ENCODE measurements at places on chromosomes 7 and 10.

DNA sequence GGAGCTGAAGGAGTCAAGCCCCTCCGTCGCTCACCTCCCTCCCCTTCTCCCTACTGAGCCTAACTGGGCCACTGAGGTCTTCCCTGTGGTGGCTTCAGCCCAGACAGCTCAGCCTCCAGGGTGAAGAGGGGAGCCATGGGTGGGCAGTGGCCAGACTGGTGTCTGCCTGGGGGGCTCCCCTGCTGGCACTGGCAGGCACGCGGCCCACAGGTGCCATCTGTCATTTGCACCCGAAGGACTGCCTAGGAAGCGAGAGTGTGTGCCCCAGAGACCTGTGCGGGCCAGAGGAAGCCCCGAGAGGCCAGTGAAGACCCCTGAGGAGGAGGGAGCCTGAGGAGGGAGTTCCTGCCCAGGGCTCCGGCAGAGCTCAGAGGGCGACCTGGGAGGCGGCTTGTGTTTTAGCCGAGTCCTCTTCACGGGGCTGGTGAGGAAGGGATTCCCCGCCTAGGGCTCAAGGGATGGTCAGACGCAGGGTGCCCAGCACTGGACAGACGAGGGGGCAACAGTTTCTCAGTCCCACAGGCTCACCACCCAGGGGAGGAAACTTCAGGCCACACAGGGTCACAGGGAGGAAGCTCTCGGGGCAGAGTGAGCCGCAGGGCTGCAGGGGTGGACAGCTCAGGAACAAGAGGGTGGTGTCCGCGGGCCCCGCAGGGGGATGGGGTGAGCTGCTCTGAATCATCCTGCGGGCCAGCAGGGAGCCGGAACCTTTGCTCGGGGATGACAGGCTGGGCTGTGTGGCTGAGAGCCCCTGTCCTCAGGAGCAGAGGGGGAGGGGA, 76.2 kb upstream of the PPP2R2D start:
- no peak for DNase-seq

- peak; percentile 64 for DNase-seq
These were observed 67.1 kb downstream of the AOAH start for GRCh38 chr7:36657036-36657660.

- peak; percentile 79 for DNase-seq
These were observed 4.4 kb upstream of the CCL26 start for GRCh38 chr7:75776295-75776971.

GRCh38 chr10:15841696-15842095, 18.6 kb downstream of the MINDY3 start:
- no peak for DNase-seq

DNA sequence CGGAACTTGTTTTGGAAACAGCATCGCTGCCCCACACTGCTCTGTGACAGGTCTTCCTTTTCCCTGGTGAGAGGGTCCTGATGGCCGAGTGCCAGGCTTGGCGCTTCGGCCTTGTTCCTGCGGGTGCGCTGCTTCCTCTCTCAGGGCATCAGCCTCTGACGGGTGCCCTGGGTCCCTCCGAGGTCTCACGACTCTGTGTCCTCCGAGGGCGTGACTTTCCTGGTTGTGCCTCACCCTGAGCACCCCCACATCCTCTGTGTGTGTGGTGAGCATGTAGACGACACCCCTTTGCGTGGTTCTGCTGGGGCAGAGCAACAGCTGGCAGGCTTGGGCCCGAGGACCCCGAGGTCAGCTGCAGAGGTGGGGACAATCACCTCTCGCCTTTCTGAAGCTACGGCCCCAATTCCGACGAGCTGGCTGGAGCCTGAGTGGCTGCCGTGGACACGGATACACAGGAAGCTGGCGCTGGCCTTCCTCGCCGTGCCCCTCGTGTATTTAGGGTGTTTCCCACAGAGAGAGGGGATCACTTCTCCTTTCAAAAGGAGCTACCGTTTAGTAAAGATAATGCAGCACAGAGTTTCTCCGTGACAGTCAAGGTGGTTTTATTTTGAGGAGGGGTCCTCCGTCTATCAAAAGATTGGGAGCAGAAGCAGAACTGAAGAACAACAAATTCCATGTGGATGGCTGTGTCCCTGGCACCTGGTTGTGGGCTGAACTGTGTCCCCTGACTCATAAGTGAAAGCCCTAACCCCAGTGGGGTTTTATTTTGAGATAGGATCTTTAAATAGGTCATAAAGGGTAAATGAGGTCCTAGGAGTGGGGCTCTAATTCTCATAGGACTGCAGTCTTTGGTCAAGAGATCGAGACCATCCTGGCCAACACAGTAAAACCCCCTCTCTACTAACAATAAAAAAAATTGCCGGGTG, 36.2 kb upstream of the PITRM1 start:
- no peak for DNase-seq

DNA sequence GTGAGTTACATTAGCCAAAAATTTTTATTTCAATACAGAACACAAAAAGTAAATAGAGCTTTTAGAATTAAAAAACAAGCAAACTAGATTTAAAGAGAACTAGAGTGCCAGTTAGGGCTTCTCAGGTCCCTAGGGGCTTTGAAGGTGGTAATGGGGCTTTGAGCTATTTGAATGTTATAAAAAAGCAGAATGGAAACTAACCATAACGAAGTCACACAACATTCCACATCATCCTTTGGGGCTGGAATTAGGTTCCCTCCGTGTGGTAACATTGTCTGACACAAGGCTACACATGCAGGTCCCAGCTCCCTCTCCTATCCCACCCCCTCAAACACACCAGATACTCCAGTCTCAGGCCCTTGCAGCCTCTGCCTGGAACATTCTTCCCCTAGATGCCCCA, 15.3 kb downstream of the JAZF1 start:
- no peak for DNase-seq

GRCh38 chr10:76657337-76658012, 980.1 kb downstream of the KCNMA1 start:
- DNase-seq, result no peak

- no peak for DNase-seq
These were observed 91.1 kb downstream of the TEX36 start for GRCh38 chr10:125591886-125592285.

DNA sequence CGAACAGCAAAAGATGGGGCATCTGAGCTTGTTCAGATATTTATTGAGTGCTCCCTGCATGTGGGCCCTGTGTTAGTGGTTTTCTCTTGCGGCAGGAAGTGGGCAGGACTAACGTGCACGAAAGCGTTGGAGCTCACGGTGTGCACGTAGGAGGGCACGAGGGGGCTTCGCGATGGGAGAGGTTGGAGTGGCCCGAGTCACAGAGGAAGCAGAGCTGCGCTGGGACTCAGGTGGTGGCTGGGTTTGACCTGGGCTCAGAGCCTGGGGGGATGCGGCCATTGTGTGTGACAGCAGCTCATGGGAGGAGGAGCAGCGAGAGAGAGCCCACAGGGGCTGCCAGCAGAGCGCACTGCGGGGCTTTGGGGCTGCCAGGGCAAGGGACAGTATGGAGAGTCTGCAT, 7.7 kb downstream of the ZSCAN25 start:
- no peak for DNase-seq

- DNase-seq, result no peak
These were observed 92.8 kb upstream of the INSIG1 start for GRCh38 chr7:155204744-155205367.

DNA sequence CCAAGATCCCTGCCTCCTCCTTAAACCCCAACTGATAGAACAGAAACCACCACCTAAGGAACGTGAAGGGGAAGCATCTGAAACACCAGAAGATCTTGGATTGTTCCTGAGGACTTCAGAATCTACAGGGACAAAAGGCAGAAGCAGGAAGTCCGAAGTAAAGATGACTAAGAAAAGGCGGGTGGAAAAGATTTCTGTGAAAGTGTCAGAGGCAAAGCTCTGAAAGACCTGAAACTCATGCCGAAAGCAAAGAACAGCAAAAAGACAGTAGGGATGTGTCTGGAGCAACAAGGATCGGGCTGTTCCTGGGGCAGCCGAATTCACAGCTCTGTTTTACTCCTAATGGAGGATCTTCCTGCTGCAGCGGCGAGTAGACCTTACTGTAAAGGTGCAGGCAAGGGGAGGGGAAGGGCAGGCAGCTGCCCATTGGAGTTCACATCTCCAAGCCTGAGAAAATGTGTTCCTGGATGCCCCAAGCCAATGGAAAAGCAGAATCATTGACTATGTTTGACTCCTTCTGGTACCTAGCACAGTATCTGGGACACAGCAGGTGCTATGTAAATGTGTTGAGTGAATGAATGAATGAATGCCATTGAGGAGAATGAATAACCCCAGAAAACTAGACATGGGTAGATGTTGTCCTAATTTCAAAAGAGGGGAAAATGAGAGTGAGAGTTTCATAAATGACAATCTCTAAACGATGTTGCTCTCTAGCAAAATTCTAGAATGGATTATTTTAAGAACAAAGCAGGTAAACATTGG, 40.4 kb downstream of the PDIA4 start:
- DNase-seq, result peak; percentile 37

DNA sequence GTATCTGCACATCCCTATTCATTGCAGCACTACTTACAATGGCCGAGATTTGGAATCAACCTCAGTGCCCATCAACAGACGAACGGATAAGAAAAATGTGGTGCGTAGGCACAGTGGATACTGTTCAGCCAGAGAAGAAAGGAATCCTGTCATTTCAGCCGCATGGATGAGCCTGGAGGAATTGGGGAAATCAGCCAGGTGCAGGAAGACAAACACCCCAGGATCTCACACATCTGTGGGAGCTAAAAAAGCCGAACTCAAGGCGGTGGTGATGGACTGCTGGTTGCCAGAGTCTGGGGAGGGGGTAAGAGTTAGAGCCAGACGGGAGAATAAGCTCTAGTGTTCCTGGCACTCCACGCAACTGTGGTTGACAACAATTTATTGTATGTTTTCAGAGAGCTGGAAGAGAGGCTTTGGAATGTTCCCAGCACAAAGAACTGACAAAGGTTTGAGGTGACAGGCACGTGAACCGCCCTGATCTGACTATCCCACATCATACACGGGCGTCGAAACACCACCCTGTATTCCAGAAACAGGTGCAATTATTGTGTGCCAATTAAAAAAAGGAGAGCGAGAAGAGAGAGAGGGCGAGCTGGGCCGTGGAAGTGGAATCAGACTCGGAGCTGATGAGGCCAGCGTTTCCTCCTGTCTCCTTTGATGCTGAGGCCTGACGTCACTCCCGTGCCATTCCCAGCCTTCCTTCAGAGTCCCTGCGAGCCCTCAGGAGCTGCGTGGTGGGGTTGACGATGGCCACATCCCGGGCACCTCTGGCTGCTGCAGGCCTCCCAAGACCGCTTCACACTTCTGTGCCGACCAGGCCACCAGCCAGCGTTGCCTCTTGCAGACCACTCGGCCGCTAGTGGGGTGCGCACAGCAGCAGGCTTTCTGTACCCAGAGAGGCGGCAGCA, 189.5 kb downstream of the DNAJB6 start:
- no peak for DNase-seq

GRCh38 chr10:122363722-122364463, 10.6 kb upstream of the PLEKHA1 start:
- DNase-seq, result no peak

GRCh38 chr7:82087099-82087498, 317.3 kb upstream of the HGF start:
- no peak for DNase-seq

- no peak for DNase-seq
These were observed 1.4 kb upstream of the CFAP69 start for GRCh38 chr7:90243556-90243955.

DNA sequence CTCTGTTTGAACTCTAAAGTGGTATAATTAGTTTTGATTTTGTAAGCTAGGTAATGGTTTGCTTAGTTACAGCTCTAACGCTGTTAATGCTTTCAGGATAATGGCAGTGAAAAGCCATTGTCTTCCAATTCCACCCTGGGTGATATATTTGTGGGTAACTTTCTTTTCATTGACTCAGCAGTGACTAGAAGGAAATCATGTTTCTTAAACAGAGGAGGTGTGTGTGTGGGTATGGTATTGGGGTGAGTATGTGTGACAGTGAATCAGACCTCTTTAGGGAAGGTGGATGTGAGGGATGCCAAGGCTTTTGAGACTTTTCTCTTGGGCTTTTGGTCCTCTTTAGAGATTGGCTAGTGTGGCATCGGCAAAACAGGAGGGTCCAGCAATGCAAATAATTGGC, 13.6 kb downstream of the ENTPD7 start:
- DNase-seq, result no peak

DNA sequence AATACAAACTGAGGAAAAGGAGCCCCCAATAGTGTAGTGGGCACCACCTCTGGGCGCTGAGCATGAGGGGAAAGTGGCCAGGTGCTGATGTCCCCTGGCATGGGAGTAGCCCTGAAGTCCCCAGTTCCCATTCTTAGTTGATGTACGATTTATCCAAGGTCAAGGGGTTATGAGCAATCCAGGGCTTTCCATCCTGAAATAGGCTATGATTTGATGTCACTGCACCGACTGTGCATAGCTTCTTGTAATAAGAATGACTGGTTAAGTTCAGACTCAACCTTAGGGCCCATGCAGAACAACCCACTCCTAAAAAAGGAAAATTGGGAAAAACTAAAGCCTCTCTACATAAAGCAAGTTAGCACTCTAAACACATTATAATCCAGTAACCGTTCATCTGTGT, 4.4 kb downstream of the FRAT1 start:
- DNase-seq, result no peak

DNA sequence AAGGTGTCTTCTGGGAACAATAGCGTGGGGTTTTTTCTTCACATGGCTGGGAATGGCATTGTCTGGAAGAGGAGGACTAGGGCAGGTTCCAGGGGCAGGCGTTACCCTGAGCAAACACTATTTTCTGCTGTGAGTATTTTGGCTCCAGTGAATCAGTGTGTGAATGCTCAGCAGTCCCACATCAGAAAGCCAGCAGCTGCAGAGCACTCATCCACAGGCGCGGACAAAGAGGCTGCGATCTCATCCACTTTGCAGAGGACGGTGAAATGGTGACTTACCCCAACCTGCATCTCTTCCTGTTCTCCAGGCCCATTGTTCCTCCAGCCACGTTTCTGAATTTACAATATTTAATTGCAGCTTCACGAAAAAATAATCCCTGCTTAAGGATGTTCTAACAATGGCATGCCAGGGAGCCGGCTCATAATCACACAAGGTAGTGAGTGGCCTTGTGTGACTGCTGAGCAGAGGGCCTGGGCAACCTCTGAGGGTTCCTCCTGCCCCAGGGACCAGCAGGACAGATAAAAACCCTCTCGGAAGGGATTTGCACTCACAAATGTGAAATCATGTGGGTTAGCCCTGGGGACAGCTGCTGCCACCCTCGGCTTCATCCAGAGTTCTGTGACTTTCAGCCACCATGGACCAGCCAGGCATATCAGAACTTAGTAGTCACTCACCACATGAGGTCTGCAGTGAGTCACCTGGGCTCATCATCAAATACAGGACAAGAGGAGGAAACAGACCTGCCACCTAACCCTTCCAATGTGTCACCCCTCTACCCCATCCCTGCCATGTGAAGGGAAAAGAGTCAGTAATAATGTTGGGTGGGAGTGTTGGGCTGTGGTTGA, 65.0 kb upstream of the EN2 start:
- no peak for DNase-seq

DNA sequence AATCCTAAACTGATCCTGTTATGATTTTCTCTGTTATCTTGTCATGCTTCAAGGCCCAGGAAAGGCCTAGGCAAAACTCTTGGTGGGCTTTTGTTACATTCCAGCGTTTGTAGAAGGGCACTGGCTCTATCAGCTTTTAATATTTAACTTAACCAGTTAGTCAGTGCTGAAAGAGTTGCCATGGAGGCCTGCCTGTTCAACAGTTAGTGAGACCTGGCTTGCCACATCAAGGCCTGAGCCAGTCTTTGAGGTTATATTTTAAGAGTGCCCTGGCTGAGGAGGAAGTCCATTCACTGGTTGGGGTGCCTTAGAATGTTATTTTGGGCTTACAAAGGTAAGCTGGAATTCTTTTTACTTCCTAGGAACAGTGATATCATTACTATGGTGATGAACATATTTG, 144.1 kb upstream of the NRG3 start:
- DNase-seq, result no peak
